Right renal pelvis (tissue), 4 donors: ENCODE measurements at places on chromosomes 1 and 21.

- DNase-seq: no peak
These were observed 37.4 kb upstream of the ERRFI1 start for GRCh38 chr1:8063298-8064036.

DNA sequence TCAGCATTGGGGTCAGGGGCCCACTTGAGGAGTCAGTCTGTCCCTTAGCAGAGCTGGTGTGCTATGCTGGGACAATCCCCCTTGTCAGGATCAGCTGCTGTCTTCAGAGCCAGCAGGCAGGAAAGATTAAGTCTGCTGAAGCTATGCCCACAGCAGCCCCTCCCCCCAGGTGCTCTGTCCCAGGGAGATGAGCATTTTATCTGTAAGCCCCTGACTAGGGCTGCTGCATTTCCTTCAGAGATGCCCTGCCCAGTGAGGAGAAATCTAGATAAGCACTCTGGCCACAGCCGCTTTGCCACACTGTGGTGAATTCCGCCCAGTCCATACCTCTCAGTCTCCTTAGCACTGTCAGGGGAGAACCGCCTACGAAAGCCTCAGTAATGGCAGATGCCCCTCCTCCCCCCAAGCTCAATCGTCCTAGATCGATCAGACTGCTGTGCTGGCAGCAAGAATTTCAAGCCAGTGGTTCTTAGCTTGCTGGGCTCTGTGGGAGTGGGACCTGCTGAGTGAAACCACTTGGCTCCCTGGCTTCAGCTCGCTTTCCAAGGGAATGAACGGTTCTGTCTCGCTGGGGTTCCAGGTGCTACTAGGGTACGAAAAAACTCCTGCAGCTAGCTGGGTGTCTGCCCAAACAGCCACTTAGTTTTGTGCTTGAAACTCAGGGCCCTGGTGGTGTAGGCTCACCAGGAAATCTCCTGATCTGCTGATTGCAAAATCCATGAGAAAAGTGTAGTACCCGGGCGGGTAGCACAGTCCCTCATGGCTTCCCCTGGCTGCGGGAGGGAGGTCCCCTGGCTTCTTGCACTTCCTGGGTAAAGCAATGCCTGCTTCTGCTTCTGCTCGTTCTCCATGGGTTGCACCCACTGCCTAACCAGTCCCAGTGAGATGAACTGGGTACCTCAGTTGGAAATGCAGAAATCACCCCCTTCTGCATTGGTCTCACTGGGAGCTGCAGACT is 25.1 kb upstream of the TP53BP2 start:
- no peak for DNase-seq

GRCh38 chr1:57329001-57329527 is 94.8 kb downstream of the DAB1 start:
- DNase-seq: no peak

DNA sequence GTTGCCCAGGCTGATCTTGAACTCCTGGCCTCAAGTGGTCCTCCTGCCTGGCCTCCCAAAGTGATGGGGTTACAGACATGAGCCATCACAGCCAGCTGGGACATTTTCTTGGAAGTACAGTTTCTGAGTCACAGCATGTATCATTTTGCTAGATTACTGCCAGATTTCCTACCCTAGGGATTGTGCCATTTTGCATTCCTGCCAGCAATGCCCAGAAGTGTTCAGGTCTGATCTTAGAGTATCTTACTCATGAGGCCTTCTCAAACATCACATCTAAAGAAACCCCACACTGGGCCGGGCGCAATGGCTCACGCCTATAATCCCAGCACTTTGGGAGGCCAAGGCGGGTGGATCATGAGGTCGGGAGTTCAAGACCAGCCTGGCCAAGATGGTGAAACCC is 10.2 kb downstream of the BMP8A start:
- no peak for DNase-seq
